ENCODE measurements at places on chromosomes 12 and 14. TPM values are rescaled to one million over a fixed set of nuclear protein-coding genes. Genes with fewer than 3 reads are reported as not detected.

The GALNT6 gene
- 9.1 TPM for total RNA-seq

The NPAS3 gene
- 6.9 TPM for total RNA-seq

The METTL3 gene
- total RNA-seq, result 105 TPM

The VRTN gene
- not detected for total RNA-seq

The TPH2 gene
- not detected for total RNA-seq

The MON2 gene
- 89.5 TPM for total RNA-seq

DNA sequence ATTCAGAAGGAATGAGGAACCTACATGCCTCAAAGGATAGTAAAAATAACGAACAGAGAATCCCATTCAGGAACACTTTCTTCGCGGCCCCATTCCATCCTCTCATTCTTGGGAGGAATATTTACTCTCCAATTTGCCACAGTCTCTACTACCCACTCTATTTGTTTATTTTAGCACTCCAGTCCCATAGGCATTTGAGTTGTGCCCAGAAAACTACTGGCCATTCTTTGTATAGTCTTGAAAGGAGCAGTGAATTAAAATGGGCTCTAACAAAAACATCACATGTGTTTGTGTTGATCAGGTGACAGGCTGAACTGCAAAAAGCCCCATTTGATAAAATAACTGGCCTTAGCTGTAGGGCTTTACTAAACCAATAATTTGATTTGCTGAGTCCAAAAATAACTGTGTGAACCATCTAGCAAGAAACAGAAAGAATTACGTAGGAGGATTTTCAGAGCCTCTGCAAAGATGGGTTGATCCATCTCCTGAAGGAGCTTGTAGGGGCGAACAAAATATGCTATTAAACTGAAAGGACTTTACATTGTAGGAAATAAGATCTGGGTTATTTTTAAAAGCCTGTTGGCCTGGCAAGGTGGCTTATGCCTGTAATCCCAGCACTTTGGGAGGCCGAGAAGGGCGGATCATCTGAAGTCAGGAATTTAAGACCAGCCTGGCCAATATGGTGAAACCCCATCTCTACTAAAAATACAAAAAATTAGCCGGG is 142.3 kb upstream of the CPNE8 start:
- H3K36me3 ChIP-seq, result no peaks in the 10 kb centered on the region
- no peak overlapping the region for H3K27ac ChIP-seq
- no peaks in the 10 kb centered on the region for H3K4me1 ChIP-seq
- no peaks in the 10 kb centered on the region for H3K27me3 ChIP-seq
- H3K4me3 ChIP-seq, result no peak overlapping the region

GRCh38 chr14:83940253-83940652 is 1589.7 kb upstream of the FLRT2 start:
- no peak overlapping the region for H3K4me3 ChIP-seq
- no peaks in the 10 kb centered on the region for H3K36me3 ChIP-seq
- H3K27me3 ChIP-seq, result no peaks in the 10 kb centered on the region
- no peaks in the 10 kb centered on the region for H3K4me1 ChIP-seq

DNA sequence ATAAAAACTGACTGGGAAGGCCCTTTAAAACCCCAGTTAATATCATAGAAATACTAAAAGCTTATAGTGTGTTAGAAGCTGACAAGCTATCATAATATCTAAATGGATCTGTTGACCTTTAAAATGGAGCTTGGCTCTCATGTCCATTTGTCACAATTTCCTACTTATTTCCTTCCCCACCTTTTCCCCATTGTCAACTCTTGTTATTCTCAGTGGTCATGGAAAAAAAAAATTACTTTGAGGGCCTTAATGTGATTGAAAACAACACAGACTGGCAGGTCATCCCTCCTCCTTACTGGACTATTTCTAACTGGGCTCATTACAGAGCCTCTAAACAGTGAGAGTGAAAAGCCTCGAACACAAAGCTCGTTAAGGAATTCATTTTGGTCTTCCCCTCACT is 13.7 kb upstream of the WNK1 start:
- no peak for DNase-seq
- no peaks in the 10 kb centered on the region for H3K27me3 ChIP-seq
- H3K36me3 ChIP-seq, result no peaks in the 10 kb centered on the region
- H3K4me1 ChIP-seq, result peaks cover 13% of the 10 kb centered on the region

DNA sequence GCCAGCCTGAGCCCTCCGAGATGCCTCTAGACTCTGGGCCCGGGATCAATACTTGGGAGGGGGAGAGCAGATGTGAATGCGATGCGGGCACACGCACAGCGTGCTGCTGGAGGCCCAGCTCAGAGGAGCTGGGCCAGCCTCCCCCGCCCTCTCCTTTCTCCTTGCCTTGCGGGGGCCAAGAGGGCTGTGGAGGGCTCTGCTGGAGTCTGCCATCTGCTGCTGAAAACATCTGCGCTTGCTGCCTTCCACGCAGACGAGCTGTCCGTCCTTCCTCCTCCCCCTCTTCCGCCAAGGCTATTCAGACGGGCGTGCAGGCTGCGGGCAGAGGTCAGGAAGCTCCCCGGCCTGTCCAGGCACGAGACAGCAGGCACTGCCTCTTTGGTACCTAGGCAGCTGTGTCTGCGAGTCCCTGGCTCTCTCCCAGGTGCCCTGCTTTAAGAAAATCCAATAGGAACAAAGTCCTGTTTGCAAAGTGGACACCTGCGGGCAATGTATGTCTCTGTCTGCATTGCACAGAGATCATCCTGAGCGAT is 75.2 kb downstream of the SPRING1 start:
- DNase-seq, result no peak
- H3K4me3 ChIP-seq, result no peak overlapping the region
- no peaks in the 10 kb centered on the region for H3K27me3 ChIP-seq
- H3K36me3 ChIP-seq, result no peaks in the 10 kb centered on the region

GRCh38 chr14:105015242-105015641 is 5.6 kb downstream of the CDCA4 start:
- H3K4me3 ChIP-seq, result peak overlapping the region; percentile 3
- no peaks in the 10 kb centered on the region for H3K27me3 ChIP-seq
- H3K4me1 ChIP-seq, result peaks cover 78% of the 10 kb centered on the region
- H3K27ac ChIP-seq, result peak overlapping the region; percentile 59
- no peak for DNase-seq

DNA sequence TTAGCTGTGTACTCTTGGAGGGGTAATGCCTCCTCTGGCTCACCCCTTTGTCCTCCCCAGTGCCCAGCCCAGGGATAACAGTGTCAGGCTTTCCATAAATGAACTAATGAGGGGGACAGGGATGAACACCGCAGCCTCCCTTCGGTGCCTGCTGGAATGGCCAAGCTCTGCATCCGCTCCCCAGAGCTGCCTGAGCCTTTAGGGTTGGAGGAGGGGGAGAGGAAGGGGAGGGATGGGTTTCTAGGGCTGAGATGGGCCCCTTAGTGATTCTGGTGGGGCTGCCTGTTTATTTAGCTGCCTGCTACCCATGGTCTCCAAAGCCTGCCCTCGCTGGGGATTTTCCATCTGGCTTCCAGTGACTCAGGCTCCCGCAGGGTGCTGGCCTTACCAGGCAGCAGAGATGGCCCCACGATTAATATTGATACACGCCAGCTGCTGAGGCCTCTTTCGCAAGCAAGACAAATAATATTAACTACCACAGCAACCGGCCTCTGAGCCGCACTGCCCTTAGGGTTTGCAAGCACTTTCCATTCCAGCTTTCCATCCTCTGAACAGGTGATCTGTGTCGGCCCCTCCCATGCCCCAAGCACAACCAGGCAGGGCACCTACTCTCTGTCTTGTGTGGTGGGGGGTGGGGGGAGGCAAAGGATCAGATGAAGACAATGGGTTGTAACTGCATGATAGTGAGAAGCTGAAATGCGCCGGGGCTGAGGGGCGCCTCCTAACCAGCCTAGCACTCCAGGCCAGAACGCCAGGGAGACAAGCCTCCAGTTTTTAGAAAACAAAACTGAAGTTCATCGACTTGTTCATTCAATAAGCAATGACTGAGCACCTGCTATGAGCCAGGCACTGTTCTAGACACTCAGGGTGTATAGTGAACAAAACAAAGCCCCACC is 56.7 kb downstream of the C14orf132 start:
- peaks cover 89% of the 10 kb centered on the region for H3K4me1 ChIP-seq
- no peaks in the 10 kb centered on the region for H3K36me3 ChIP-seq

DNA sequence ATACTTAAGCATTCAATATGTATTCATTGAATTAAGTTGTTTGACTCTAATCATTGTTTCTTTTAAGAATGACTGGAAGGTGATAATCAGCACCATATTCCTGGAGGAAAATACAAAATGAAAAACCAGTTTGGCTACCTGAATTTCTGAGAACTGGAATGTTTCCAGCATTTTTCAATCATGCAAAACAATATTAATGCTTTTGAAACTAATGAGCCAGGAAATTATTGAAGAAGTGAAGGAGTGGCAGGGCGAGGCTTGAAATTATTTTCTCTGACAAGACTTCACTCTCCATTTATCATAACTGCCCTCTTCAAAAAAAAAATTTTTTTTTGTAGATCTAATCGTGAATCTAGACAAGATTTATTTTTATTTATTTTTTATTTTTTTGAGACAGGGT is 19.0 kb downstream of the TMEM19 start:
- peaks cover 10% of the 10 kb centered on the region for H3K4me1 ChIP-seq
- no peaks in the 10 kb centered on the region for H3K27me3 ChIP-seq
- H3K27ac ChIP-seq, result no peak overlapping the region
- no peak overlapping the region for H3K4me3 ChIP-seq
- no peak for DNase-seq

- H3K27me3 ChIP-seq, result no peaks in the 10 kb centered on the region
- H3K4me3 ChIP-seq, result no peak overlapping the region
- DNase-seq, result peak; percentile 37
- H3K4me1 ChIP-seq, result no peaks in the 10 kb centered on the region
- H3K36me3 ChIP-seq, result no peaks in the 10 kb centered on the region
- no peak overlapping the region for H3K27ac ChIP-seq
Measured at GRCh38 chr12:64551676-64552075, 58.6 kb upstream of the RASSF3 start.

Data from Karpas-422 (cell line).